ENCODE measurements at places on chromosomes 5 and 9. TPM values are rescaled to one million over a fixed set of nuclear protein-coding genes. Genes with fewer than 3 reads are reported as not detected.

Gene CARTPT
- total RNA-seq = not detected

Gene CA9
- total RNA-seq = not detected

- no peak overlapping the region for H3K27ac ChIP-seq
- no peaks in the 10 kb centered on the region for H3K27me3 ChIP-seq
- DNase-seq = no peak
- peaks cover 11% of the 10 kb centered on the region for H3K4me1 ChIP-seq
- no peaks in the 10 kb centered on the region for H3K36me3 ChIP-seq
- no peak overlapping the region for H3K4me3 ChIP-seq
Observed at GRCh38 chr5:78496373-78496772, 136.0 kb downstream of the SCAMP1 start.

GRCh38 chr9:16532681-16533450 is 337.6 kb downstream of the BNC2 start:
- no peak for DNase-seq
- H3K4me3 ChIP-seq = no peak overlapping the region
- no peaks in the 10 kb centered on the region for H3K36me3 ChIP-seq
- H3K4me1 ChIP-seq = no peaks in the 10 kb centered on the region
- H3K27me3 ChIP-seq = no peaks in the 10 kb centered on the region

DNA sequence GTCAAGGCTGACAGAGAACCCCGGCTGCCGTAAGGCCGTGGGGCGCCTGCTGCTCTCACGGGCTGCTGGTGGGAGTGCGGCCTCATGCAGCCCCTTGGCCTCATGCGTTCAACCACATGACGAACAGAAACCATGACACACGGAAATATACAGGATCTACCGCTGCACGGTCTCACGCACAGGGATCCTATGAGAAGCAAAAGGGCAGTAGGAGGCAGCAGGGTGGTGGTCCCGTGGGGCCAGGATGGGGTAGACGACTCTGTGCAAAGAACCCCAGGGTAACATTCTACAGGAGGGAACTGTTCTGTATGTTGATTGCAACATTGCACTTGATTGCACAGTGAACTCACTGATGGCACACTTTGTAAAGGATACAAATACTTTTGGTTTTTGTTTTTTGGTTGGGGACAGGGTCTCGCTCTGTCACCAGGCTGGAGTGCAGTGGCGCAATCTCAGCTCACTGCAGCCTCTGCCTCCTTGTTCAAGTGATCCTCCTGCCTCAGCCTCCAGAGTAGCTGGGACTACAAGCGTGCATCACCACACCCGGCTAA is 51.6 kb downstream of the NACC2 start:
- peaks cover 13% of the 10 kb centered on the region for H3K4me1 ChIP-seq
- DNase-seq = no peak
- no peaks in the 10 kb centered on the region for H3K27me3 ChIP-seq
- H3K27ac ChIP-seq = no peak overlapping the region
- H3K36me3 ChIP-seq = peaks cover 4% of the 10 kb centered on the region

- no peaks in the 10 kb centered on the region for H3K36me3 ChIP-seq
- no peaks in the 10 kb centered on the region for H3K4me1 ChIP-seq
- peaks cover 55% of the 10 kb centered on the region for H3K27me3 ChIP-seq
- no peak overlapping the region for H3K4me3 ChIP-seq
- DNase-seq = no peak
Observed at GRCh38 chr5:51384281-51384840, 1.1 kb downstream of the ISL1 start.
